ENCODE measurements at places on chromosomes 11 and 22.

DNA sequence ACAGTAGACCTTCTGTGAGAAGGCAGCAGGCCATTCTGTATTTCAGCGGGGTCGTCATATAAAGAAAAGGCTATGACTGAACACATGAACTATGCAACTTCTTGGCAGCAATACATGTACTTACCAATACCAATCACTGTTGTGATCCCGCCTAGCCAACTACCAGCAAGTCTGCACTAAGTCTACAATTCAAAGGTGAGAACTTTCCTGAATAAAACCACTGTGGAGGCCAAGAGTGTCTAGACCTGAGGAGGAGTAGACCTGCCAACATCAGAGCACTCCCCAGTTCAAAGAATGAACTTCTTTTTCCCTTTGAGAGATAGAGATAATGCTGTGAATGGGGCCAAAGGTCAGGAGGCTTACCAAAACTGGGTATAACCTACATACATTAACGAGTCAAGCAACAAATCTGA, 108.2 kb downstream of the SIK3 start:
- DNase-seq = peak; percentile 85

DNA sequence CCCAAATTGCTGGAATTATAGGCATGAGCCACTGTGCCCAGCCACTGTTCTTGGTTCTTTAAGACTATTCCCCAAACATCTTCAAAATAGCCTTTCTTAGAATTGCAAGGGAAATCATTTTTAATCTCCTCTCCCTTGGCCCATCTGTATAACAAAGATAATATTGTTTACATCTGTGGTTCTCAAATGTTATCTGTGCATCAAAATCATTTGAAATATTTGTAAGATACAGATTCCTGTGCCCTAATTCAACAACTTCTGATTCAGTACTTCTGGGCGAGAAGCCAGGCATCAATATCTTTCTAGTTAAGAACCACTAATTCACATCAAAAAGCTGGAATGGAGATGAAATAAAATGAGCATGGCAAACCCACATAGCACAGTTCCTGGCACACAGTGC, 83.0 kb downstream of the TMPRSS5 start:
- DNase-seq = peak; percentile 17

DNA sequence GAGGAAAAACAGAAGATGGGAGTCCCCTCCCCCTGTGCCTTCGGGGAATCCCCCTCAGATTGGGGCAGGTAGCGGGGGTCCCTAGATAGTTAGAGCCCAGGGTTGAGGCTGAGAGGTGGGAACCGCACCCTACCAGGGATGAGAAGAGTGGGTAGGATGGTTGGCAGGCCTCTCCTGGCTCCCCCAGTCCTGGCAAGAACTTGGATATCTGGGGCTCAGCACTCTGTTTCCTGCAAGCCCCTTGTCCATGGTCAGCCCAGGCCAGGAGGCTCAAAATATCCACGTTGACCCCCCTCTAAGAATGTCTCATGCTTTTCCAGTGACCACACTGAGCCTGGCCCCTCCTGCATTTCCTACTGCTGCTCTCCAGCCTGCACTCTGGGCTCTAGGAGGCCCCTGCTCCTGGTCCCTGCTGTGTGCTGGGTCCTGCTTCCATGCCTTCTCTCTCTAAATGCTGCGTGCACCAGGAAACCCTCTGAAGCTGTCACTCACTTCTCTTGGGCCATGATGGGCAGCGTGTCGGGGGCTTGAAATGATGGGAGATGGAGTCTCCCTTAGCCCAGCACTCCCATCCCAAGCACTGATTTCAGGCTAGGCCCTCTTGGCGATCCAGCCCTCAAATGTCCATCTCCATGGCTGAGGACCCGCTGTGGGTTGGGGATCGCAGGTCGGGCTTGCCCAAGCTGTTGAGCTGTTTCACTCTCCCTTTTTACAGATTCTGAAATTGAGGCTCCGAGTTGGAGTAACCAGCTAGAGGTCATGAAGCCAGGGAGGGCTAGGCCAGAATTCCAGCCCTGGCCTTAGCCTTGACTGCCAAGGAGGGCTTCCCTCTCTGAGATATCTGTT, 2.0 kb downstream of the MAP3K11 start:
- no peak for DNase-seq

- no peak for DNase-seq
Measured at GRCh38 chr22:36562261-36562835, 33.4 kb upstream of the EIF3D start.

DNA sequence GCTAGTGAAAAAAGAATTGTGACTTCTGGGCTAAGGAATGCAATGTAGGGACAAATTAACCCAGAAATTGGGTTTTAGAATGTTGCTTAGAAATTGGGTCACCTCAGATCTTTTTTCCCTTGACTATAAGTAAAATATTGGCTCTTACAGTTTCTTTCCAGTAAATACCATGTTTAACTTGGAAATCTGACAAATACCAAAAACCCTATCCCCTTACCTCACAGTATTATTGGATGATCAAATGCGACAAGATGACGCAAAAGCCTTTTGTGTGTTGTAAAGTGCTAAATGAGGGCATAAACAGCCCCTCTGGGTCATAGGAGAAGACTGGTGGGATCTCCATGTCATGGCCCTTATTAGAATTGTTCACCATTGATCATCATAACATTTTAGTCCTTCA, 6.1 kb upstream of the UPB1 start:
- DNase-seq = peak; percentile 16

DNA sequence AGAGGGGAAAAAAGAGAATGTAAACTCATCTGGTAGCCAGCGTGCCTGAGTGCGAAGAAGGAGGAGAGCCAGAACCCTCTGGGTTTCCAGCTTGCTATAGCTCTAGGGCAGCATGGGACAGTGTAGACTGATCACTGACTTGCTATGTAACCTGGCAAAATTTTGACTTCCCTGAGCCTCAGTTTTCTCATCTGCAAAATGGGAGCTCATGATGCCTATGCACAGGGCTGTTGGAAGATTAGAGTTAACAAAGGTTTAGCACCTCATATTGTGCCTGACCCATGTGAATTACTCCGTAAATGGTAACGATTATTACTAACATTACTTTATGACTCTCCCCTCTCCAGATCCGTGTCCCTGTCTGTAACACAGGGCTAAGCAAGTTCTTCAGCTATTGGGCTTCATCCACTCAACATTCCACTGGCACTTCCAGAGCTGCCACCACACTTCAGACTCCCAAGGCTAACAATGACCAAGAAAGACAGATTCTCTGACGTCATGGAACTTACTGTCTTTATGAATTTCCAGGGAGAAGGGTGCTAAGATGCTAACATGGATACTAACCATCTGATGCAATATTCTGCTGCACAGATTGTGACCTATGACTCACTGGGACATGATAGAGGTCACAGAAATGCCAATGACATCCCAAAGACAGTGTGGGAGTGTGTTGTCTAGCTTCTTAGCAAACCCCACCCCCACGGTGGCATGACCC, 195.2 kb downstream of the TRIM29 start:
- no peak for DNase-seq

DNA sequence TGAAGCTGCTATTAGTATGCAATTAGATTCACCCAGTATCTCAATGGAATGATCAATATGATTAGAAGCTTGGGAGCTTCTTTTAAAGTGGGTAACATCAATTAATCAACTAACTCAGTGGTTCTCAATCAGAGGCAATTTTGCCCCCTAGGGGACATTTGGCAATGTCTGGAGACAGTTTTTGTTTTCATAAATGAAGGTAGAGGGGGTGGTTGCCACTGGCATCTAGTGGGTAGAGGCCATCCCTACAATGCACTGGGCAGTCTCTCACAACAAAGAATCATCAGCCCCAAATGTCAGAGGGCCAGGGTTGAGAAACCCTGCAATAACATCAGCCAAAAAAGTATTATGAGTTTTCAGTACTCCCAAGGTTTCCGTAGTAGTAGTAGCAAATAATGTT, 5.9 kb upstream of the AMOTL1 start:
- DNase-seq = peak; percentile 13

GRCh38 chr11:64742087-64742888, 1.7 kb downstream of the RASGRP2 start:
- DNase-seq = no peak

- no peak for DNase-seq
Measured at GRCh38 chr22:17845790-17846189, 71.5 kb upstream of the BID start.

DNA sequence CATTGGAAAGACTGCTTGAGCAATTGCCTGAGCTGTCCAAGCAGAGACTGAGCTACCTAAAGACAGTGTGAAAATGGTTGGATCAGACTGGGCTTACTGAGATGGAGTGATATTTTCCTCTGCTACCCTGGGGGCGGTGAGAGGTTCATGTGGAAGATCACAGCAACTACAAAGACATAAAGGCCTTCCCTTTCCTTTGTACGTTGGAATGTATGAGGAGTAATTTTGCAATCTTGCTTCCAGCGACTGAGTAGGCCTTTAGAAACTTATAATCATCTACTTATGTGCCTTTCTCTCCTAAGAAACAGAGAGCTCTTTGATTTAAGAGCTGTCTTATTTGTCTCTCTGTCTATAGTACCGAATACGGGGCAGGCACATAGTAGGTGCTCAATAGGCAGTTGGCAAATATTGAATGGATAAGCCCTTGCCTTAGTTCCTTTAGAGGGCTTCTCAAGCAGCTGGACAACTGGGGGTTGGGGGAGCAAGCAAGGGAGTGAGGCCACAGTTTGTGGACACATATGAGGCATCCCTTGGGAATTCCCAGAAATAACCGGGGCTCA, 2.4 kb upstream of the HEPACAM start:
- peak; percentile 30 for DNase-seq

GRCh38 chr22:28205926-28206325, 286.9 kb upstream of the PITPNB start:
- no peak for DNase-seq

DNA sequence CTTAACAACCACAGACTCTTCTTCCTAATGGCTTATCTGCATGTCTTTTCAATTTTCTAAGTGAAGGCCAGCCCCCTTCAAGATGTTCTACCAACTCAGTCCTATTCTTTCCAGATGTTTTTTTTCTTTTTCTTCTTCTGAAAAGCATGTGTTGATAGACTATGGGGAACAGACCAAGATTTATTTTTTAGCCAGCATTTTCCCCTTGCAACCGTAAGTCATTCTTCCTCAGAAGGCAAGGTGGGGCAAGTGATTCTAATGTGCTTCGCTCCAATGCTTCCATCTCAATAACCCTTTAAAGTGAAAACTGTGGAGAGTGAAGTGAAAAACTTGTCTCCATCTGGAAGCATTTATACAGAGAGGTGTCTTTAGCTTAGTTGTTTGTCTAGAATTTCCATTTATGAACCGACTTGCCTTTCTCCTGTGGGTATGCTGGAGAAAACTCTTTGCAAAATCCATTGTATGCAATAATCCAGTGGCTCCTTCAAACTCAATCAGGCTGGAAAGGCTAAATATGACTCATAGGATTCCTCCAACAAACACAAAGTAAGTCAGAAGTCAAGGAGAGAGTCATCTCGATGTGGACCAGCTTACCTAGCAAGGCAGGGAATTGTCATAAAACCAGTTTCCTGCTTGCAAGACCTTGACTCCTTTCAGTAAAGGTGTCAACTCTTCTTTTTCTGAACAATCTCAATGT, 83.7 kb downstream of the MAML2 start:
- peak; percentile 83 for DNase-seq

- no peak for DNase-seq
Measured at GRCh38 chr11:7538031-7538430, 24.2 kb downstream of the PPFIBP2 start.

- DNase-seq = no peak
Measured at GRCh38 chr22:26565181-26565580, 24.8 kb downstream of the TPST2 start.

DNA sequence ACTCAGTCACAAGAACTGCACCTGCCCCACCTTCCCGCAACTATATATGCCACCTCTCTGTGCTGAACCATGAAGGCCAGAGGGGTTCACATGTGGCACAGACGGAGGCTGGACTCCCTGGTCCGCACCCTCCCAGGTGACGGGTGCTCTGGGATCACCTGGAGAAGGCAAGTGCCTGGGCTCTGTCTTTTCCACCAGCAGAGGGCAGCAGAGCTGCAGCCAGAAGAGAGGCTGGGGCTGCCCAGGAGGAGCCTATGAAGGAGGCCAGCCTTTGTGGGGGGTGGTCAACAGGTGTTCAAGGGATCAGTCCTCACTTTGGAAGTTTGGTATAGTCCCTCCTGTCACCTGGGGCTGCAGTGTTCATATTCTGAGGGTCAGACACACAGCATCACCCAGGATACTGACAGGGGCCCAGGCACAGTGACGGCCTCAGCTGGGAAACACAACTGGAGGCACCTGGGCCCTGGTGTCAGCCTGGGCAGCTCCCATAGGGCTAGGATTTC, 39.2 kb upstream of the IGLL5 start:
- DNase-seq = peak; percentile 33

GRCh38 chr11:13116491-13116890, 107.4 kb downstream of the RASSF10 start:
- DNase-seq = no peak

DNA sequence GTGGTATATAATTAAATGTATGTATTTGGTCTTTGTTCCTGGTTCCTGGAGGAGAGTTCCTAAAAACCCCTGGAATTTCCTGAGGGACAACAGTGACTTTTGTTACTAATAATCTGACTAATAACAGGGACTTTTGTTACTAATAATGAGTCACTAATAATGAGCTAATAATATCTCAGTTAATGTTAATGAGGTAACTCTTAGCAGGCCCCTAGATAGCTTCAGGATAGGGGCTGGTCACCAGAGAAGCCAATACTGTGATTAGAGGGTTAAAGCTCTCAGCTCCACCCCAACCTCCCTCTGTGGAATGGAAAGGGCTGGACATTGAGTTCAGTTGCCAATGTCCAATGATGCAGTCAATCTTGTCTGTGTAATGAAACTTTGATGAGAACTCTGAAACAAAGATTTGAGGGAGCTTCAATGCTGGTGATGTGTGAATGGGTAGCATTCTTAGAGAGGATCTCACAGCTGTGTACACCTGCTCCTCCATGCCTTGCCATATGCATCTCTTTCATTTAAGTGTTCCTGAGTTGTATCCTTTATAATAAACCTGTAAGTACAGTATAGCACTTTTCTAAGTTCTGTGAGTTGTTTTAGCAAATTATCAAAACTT, 1431.4 kb upstream of the TENM4 start:
- no peak for DNase-seq

DNA sequence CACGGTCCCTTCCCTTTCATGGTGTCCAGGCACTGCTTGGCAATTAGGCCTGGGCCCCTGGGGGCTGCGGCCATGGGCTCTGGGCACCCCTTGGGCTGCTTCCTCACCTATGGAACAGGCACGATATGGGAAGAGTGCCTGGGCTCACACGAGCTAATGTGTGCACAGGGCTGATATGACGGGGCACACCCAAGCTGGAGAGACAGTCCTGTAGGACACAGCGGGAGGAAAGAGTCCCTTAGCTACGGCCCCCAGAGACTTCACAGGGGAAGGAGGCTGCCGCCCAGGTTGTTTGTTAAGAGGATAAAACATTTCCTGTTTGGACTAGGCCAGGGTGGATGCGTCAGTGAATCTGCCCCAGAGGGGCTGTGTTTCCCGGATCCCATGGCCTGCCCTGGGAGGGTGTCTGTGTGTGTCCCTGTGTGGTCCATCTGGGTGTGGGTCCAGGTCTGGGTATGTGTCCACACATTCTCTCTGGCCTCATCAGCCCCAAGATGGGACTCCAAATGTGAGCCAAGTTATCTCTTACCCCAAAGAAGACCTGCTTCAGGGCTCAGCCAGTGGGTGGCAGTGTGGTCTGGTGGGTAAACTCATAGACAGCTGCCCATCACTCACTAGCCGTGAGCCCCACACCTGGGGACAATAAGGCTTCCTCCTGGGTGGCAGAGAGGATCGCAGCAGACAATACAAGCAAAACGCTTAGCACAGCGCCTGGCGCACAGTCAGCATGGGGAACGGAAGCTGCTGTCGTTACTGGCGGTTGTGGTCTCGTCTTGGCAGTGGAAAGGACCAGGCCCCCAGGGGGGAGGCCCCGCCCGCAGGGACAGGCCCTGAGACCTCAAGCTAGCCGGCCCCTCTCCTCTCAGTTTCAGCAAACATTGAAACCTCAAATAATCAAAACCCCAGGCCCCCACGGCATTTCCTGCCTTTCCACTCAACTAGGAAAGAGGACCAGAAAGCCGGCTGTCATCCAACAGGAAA, 3.2 kb upstream of the EMID1 start:
- peak; percentile 61 for DNase-seq
